ENCODE measurements at places on chromosomes 6 and 20.

DNA sequence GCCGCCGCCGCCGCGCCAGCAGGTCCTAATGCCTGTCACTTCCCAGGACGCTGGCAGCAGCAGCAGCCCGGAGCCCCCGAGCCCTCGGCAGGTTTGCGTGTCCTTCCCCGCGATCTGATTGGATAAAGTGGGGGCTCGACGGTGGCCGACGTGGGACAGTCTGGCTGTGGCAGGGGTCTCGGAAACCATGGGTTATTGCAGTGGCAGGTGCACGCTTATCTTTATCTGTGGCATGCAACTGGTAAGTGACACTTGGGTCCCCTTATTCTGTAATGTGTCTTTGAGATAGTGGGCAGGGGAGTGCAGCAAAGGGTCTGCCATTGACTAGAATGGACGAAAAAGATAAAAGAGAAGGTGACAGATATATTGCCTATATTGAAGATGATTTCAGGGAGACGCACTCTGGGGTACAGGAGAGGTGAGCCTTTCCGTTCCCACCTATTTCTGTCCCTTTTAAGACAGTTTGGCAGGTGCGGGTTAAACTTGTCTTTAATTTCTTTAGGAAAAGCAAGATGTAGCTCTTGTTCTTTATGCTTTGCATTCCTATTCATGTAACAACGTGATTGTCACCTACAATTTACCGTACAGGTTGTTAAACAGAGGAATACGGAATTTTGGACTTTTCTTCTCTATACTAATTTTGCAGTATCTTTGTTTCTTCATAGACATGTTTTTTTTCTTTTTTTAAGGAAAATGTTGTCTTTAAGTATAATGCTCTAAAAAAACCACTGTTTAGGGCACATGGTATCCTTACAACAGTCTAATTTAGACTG is 535 bp downstream of the NKAIN2 start:
- DNase-seq: peak; percentile 73

DNA sequence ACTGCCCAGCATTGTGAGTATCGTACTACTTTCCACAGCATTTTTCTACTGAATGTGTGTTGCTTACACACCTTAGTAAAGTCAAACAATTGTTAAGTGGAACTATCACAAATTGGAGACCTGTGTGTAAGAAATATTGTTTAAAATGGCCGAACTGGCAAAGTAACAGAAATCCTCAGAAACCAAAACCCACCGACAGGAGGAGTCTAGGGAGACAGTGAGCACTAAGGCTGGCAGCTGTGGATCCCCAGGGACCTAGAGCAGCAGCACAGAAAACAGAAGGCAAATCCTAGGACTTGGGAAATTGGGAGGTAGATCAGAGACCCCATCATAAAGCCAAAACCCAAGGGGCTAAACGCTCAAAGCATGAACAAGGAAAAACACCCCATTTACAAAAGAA is 69.9 kb downstream of the SESN1 start:
- peak; percentile 34 for DNase-seq

DNA sequence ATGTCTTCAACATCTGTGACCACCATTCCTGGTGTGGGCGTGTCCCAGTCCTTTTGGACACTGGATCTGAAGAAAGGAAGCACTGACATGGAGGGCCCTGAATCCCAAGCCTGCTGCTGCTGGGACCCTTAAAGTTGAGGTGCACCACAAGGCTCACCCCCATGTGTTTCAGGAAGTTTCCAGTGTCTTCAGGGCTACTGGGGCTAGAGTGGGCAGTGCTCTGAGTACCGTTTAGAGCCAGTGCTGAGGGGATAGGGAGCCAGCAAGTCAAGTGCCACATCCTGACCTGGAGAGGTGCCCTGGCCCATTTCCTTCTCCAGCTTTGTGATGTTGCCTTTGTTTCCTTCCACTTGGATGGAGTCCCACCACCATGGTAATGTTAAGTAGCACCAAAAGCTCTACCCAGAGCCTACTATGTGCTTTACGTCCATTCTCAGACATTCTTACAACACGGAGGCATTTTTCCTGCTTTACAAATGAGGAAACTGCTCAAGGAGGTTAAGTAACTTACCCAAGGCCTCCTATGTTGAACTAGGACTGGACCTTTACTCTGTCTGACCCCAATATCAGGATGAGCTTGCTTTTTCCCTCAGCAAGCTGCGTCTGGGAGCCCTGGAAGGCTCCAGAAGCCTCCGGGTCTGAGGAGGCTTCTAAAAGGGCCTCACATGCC is 552 bp upstream of the DEF6 start:
- DNase-seq: no peak

GRCh38 chr6:55666606-55667225 is 87.7 kb upstream of the HMGCLL1 start:
- no peak for DNase-seq

DNA sequence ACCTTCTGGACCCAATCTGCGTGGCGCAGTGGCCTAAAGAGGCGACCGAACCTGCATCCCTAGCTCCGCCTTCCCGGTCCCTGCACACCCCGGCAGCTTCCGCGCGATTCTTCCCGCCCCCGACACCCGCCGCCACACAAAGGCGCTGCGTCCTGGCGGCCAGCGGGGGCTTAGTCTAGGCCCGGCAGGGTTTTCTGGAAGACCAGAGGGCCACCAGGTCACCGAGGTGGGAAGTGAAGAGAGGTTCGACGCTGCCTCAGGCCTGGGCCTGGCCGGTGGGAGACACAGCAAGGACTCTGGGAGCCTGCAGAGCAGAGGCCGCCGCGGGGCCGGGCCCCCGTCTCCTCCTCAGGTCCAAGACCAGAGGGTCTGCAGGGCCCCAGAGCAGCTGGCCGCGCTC is 154.9 kb downstream of the OR2B2 start:
- DNase-seq: peak; percentile 78

DNA sequence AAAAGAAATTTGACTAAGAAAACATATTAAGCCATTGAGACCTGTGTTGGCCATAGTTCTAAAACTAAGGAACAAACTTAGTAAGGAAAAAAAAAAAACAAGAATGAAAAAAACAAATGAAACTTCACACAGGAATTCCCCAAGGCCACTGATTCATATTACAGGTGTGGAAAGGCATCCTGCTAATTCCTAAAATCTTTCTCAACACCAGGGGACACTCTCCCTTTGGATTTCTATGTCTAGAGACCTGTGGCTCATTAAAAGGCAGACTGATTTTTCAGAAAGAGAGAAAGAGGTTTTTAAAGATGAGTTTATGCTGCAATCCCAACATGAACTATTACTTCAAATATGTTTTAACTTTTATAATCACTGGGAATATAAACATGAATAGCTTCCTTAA is at the start of gene OR12D1:
Gene OR12D1, plus strand, starts transcription at position 341 of the 400 bp plus-strand sequence.
- no peak for DNase-seq

- no peak for DNase-seq
These were observed 149.1 kb downstream of the ZNF217 start for GRCh38 chr20:53444401-53445149.

- no peak for DNase-seq
These were observed 10.5 kb downstream of the RRBP1 start for GRCh38 chr20:17671565-17671964.

DNA sequence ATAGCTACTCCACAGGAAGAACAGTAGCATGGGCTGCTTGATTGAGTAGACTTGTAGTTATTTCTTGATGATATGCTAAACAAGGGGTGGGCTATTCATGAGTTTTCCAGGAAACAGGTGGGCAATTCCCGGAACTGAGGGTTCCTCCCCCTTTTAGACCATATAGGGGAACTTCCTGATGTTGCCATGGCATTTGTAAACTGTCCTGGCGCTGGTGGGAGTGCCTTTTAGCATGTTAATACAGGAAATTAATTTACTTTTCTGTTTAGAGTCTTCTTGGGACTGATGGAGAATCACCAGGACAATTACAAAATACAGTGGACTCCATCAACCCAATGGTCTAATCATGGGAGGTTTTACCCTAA is 22.7 kb downstream of the CYP24A1 start:
- DNase-seq: no peak

GRCh38 chr20:60408435-60408834 is 450.2 kb downstream of the CDH26 start:
- DNase-seq: no peak
